ENCODE measurements at places on chromosomes 2 and 18. TPM values are rescaled to one million over a fixed set of nuclear protein-coding genes. Genes with fewer than 3 reads are reported as not detected.
A peak's percentile ranks its signal among the peaks of the same experiment; 100 is the strongest.

- no peak for DNase-seq
These were observed 265.1 kb upstream of the SIX2 start for GRCh38 chr2:45274250-45274926.

- no peak for DNase-seq
These were observed 318.1 kb downstream of the ZNF521 start for GRCh38 chr18:25033747-25034471.

- DNase-seq, result no peak
These were observed 140.3 kb downstream of the CYRIA start for GRCh38 chr2:16525265-16525887.

DNA sequence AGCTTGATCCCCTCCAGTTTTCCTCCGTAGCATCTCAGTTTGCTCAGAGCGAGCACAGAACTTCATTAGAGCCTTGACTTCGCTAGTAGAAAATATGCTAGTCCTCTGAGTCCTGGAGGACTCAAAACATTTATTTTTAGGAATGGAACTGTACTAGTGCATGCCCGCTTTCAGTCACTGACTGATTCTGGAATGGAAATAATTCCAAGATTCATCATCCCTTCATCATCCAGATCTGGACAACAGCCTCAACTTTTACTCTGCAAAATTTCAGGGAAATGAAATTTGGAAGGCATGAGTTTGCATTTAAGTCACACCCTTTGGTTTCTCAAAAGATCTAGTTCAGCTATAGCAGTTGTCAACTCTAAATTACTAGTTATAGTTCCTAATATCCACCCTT lies 304.6 kb downstream of the XIRP2 start:
- no peak for DNase-seq

DNA sequence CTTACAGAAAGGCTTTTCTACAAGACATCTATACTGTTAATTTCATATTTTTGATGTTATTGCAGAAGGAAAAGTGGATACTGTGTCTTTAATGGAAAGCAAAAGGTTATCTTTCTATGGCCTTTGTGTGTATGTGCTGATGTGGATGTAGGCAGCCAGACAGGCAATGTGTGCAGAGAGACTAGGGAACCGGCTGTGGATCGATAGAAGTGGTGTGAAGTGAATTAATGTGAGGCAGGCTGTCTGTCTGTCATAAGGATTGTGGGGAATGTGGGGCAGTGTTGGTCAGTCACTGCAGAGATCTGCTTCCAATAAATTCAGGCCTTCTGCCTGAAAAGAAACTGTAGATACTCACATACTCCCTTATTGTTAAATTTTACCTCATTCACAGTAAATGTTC lies 156.7 kb downstream of the WDR7 start:
- no peak for DNase-seq

DNA sequence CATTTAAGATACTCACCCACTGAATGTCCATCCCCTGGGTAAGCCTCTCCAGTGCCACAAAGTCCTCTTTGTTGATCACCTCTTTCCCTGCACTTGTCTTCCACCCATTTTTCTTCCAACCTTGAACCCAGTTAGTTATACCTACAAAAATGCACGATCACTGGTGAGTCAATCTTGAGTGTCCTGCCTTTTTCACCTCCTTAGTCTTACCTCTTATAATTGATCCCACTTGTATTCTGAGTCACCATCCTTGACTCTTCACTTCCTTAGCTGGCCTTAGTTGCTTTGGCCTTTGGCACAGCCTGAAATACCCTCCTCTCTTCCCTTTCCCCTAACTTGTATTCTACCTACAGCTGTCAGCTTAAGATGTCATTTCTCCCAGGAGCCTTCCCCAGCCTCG lies 10.2 kb downstream of the RNASEH1 start:
- DNase-seq, result no peak

DNA sequence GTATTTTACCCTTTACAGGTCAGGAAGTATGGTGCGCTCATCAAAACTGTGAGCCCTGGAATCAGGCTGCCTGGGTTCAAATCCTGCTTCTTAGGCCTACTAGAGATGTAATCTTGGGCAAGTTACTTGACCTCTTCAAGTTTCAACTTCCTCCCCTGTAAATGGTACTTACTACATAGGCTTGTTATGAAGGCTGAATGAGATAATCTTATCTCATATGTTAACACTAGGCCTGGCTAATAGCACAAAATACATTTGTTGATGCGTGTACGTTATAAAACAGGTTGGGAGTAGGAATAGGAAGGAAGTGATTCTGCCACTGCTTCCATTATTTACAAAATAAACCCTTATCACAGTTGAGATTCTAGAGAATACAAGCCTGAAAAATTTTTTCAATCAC lies 1.7 kb upstream of the RFTN2 start:
- DNase-seq, result no peak

- no peak for DNase-seq
These were observed 593.2 kb upstream of the ZNF804A start for GRCh38 chr2:184004948-184005672.

DNA sequence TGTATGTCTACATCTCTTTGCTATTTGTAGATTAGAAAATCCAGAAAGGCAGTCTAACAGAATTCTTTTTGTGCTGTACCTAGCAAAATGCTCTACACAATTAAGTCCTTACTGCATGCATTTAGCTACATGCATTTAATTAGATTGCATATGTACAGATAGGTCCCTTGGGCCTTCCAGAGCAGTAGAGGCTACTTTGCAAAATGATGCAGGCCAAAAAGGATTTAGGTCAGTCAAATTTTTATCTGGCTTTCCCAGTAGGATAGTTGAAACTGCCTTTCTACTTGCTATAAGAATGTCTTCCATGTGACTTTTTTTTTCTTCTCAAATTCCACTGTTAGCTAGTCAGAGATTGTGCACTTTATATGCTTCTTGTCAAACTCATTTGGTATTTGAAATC lies 19.3 kb downstream of the GALNT13 start:
- no peak for DNase-seq

- no peak for DNase-seq
These were observed 7.4 kb downstream of the PTRHD1 start for GRCh38 chr2:24785671-24786321.

DNA sequence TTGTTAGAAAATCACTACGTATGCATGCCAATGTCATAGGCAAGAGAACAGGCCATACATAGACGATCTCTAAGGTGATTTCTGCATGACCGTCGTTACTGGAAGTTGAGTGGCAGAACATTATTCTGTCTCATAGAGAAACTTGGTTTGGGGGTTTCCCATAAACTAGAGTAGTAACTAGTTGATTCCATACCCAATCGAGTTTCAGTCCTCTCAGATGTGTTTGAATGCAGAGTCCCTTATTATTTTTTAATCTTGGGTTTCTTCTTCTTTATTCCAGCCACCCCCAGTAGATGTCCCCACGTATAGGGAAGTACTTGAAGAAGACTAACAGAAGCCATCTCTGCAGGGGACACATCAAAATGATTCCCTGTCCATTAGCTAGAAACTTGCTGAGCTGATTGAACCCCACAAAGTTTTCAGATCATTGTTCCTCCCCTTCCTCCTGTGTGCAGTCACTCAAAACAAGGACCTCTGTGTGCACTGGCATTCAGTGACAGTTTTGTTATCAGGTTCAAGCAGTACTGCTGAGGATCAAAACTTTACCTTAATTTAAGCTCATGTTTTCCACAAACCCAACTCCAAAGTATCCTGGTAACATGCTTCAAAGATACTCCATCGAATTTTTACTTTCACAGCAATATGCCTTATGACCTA lies 68.4 kb upstream of the CDCA7 start:
- DNase-seq, result no peak

- DNase-seq, result no peak
These were observed 116.4 kb downstream of the INO80D start for GRCh38 chr2:205969584-205969983.

DNA sequence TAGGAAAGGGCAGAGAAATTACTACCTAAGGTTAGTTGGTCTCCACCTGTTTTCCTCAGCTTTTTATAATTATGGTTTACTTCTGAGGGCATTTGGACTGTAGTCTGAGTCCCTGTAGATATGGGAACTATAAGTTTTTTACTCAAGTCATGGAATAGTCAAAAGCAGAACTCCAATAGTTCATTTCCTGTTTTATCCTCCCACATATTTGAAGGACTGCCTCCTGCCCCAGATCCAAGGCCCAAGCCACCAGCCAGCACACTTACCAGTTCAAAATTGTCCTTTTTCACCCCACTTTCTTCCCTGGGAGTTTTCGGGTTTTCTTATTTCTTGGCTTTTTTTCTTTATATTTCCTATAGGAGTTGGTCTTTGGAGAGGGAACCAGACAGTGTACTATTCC lies 164.1 kb downstream of the MBD5 start:
- no peak for DNase-seq

- DNase-seq, result no peak
These were observed 619 bp upstream of the MSH6 start for GRCh38 chr2:47782381-47782670.

DNA sequence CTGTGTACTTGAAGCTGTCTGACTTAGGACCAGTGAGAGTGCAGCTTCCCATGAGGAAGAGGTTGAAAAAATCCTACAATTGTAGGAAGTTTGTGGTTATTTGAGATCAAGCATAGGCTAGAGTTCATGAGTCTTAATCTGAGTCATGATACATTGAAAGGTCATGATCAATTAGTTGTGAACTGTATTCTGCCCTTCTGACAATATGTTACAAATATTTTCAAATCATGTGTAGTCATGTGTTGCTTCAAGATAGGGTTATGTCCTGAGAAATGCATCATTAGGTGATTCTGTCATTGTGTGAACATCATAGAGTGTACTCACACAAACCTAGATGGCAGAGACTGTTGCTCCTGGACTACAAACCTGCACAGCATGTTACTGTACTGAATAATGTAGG lies 68.4 kb upstream of the MFF start:
- DNase-seq, result no peak

DNA sequence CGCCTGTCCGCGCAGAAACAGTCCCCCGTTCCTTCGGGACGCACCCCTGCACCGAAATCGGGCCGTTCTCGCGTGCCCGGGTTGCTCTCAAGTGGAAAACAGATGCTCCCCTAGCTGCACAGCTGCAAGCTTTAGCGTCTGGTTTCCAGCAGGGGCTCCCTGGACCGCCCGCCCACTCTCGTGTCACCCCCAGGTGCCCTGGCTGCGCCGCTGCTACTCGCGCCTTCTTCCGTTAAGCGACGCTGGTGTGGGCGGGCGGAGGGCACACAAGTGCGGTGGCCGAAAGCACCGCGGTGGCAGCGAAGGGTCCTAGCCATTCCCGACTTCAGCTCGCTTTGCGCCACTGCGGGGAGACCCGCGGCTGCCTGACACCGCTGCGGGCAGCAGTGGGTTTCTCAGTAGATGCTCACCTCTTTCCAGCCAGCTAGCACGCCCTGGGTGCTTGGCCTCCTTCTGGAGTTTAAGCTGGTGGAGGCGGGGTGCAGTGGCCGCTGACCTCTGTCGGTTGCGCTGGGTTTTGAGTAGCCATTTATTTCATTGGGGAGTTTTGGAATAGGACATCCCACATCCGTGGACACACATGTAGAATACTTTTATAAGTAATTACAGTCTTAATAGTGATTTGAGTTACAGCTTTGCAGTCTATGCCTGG lies 806 bp downstream of the ZNF407 start:
- peak; percentile 82 for DNase-seq

TSPYL6 gene
- not detected for total RNA-seq

PREB gene
- 62.1 TPM for total RNA-seq

CTLA4 gene
- 50.9 TPM for total RNA-seq

SERPINB4 gene
- total RNA-seq, result not detected
